ENCODE measurements at places on chromosomes 13 and 19. TPM values are rescaled to one million over a fixed set of nuclear protein-coding genes. Genes with fewer than 3 reads are reported as not detected.

DNA sequence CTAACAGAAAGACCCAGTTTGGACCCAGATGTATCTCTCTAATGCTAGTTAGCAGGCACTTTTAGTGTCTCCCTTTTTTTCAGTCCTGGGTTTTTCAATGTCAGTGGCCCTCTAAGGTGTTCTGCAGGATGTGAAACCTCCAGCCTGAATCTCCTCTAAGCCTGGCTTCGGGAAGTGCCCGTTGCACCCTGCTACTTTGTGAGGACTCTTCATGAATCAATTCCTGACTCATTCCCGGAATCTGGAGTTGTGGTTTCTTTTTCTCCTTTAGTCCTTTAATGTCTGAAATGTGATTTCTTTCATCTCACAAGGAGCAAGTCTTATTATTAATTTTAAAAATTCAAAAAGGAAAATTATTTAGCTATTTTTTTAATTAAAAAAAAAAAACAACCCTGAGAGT lies 116.0 kb downstream of the ZNF536 start:
- no peak for DNase-seq

GRCh38 chr13:24341439-24341838 lies 32.1 kb downstream of the C1QTNF9 start:
- DNase-seq, result no peak

- DNase-seq, result no peak
Measured at GRCh38 chr13:53821632-53822031, 793.0 kb downstream of the OLFM4 start.

DNA sequence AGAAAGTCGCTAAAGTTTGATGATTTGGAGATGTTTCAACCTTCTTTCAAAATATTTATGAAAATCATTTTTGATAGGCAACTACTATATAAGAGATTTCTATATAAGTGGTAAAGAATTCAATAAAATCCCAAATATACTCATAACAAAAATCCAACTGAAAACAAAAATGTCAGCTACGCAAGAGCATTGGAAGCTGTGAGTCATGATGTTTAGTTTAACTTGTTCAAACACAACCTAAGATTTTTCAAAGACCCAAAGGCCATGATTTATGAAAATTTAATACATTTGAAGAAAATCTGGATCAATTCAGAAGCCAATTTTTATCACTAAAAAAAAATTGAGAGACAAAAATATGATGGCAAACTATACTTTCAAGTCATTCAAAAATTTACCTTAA lies 226.6 kb downstream of the MZT1 start:
- DNase-seq, result no peak

DNA sequence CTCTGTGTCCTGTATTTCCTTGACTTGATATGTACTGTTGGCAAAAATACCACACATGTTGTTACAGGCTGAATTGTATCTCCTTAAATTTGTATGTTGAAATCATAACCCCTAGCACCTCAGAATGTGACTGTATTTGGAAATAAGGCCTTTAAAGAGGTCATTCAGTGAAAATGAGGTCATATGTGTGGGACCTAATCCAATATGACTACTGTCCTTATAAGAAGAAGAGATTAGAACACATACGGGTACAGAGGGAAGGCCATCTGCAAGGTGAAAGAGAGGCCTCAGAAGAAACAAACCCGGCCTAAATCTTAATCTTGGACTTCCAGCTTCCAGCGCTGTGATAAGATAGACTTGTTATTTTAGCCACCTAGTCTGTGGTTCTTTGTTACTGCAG lies 202.5 kb downstream of the NUFIP1 start:
- DNase-seq, result no peak

DNA sequence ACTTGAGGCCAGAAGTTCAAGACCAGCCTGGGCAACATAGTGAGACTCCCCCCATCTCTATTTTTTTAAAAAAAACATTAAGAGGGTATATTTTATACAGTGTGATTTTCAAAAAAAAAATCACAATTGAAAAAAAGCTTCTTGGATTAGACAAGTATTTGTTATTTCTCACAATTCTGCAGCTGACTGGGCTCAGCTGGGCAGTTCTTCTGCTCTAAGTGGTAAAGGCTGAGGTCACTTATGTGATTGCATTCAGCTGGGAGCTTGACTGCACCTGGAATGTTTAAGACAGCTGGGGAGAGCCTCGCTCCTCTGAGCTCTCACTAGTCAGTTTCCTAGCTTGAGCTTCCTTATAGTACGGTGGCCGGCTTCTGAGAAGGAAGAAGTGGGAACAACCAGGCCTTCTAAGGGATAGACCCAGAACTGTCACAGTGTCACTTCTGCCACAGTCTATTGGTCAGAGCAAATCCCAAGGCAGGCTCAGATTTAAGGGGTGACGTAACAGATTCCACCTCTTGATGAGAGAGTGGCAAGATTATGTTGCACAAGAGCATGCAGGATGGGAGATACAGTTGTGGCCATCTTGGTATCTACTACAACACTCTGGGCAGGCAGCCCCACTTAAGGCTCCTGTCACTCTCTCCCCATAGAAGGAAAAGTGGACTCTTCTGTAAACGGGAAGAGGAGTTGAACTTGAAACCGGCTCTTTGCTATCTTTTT lies 19.7 kb upstream of the IRGC start:
- DNase-seq, result no peak

DNA sequence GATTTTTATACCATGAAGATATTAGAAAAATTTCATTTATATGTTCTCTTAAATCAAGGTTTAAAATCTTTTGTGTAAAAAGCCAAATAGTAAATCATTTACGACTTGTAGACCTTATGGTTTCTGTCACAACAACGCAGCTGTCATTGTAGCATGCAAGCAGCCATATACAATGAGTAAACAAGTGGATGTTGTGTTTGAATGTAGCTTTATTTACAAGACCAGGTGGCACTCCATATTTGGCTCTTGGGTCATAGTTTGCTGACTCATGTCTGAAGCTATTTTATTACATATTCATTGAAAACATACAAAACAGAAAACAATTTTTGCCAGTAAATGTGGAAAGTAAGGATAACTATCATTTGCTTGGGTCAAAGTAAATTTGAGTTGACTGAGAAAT lies 930.8 kb downstream of the SLITRK5 start:
- DNase-seq, result no peak

GRCh38 chr13:21637296-21637695 lies 33.3 kb upstream of the MICU2 start:
- no peak for DNase-seq

GRCh38 chr13:112990783-112991182 lies 21.8 kb downstream of the MCF2L start:
- no peak for DNase-seq

GRCh38 chr13:84528408-84529070 lies 646.3 kb upstream of the SLITRK1 start:
- DNase-seq, result no peak

DNA sequence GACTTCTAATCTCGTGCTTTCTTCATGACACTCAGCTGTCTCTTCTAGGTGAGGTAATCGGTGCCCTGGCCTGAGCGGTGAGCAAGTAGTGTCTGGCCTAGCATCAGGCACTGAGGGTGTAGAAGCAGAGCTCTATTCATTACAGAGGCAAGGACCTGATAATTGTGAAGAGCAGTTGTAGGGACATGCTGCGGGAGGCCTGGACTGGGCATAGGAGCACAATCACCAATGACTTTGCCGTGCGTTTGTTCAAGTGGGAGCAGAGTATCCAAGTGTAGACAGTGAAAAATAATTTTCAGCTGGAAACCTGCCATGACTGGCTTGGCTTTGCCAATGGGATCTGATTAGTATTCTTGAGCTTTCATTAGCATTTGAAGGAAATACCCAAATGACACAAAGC lies 32.1 kb upstream of the DCLK1 start:
- DNase-seq, result no peak

DNA sequence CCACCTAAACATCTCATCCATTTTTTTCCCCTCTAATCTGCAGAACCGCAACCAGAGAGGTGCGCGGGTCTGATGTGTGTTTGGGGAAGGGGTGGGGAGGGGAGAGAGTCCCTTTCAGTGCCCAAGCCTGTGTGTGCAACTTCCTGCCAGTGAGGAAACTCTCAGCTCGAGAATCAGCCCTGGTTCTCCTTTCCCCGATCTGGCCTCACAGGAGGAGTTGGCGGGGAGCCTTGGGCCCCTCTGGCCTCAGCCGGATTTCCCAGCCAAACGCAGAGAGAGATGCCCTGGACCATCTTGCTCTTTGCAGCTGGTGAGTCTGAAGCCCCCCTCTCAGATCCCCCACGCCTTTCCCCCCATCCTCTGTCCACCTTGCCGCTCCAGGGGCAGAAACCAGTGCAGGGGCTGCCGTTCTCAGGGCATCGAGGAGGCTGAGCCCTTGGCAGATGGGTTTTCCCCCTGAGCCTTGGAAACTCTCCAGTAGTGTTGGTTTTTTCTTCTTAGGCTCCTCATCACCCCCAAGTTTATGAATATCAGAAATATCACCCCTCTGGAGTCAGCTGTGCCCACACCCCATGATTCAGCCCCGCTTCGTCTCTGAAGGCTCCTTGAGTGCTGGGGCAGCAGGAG lies at the start of gene C19orf38:
Gene C19orf38 (plus strand): TSS at position 186 of the 627 bp plus-strand sequence. CDS start 94 bp downstream, at position 280.
- DNase-seq, result no peak

DNA sequence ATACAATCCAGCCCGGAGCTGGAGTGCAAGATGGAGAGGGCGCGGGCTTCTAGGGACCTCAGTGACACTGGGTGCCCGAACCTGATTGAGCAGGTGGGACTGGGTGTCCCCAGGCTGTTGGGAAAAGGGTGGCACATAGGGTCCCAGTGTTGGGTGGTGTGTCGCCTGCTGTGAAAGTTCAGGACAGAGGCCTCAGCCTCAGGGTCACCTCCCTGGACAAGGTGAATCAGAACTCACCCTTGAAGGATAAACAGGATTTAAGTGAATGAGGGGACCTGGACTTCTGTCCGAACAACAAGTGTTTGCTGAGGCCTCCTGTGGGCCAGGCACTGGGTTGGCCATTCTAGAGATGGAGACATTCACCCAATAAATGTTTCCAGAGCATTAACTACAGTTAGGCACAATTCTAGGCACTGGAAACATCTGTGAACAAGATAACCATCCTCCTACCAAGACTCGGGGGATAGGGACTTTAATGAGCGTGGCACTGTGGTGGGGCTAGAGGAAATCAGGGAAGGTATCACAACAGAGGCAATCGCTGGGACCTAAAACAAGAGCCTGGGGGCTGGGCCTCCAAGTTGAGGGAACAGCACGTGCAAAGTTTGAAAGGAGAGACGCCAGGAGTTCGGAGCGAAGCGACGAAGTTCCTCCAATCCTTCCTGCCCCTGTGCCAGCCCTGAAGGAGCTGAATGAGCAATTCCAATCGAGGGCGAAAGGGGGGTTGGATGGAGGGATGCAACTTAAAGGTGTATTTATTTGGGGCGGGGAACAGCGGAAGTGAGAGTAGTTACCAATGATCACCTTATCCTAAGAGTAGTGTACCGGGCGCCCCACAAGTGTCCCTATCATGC lies 921 bp upstream of the POLD1 start:
- DNase-seq, result no peak

DNA sequence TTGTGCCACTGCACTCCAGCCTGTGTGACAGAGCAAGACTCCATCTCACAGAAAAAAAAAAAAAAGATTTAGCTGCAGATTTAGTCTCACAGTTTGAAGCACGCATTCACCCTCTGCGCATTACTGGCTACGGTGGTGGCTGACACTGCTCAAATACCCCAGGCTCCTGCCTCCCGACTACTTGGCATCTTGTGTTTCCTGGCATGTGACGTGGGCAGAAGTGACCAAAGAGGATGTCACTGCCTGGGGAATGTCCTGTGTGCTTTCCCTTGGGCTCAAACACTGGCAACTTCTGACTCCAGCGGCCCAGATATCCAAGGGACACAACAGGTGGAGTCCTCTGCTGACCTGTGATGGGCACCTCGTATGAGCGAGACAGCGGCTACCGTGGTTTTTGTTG lies 24.7 kb upstream of the EIF3G start:
- DNase-seq, result no peak

DNA sequence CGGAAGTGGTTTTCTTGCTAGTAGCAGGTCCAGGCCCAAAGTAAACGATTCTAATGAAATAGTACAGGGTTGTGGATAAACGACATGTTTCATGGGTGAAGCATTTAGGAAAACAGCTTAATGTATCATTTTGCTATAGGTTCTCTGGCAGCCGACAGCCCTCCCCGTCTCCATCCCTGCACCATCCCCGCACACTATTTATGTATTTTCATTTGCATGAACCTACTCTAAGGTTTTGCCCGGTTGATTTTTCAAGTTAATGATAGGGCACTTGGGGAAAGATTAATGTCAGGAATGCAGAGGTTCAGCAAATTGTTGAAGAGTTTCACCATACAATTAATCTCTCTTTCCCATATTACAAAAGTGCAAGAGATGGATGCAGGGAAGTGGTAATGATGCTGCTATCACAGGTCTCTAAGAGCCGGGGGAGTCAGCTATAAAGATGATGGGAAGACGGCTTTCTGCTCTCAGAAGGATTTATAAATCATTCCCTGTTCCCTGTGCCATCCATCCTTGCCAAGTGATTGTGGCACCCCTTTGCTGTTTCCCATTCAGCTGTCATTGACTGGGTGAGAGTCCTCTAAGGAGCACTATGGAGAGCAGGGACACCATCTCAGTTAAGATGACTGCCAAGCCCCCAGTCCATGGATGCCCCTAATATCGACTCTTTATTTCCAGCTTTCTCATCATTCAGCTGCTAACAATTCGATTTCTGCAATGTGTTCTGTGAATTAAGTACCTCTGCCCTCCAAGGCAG lies 186.3 kb downstream of the IRS2 start:
- DNase-seq, result no peak

DNA sequence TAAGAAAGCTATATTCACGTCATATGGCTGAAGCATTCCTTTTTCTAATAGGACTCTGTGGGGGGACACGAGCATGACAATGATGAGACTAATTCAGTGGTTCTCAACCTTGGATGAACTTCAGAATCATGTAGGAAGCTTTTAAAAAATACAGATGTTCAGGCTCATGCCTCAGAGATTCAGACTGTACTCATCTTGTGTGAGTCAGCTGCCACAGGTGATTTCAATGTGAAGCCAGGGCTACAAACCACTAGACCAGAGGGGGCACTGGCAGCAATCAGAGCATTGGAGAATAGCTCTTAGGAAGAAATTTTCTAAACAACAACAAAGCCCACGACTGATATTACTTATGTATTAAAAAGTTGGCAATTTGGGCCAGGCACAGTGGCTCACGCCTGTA lies 91.7 kb downstream of the SERP2 start:
- no peak for DNase-seq

DNA sequence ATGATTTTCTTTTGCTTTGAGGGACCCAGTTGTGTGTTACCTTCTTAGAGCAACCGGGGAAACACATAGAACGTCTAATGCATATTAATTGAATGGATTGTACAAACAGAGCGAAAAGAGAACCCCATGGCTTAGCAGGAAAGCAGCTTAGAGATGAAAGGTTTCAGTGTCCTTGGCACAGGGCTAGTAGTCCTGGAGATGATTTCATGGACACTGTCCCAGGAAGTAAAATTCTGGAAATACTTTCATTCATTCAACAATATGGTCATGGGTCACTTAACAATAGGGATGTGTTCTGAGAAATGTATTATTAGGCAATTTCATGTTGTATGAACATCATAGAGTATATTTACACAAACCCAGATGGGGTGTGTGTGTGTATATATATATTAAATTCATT lies 9.7 kb upstream of the FUT2 start:
- DNase-seq, result no peak

ZNF100 gene
- total RNA-seq, result 8.0 TPM

ZNF563 gene
- total RNA-seq, result 4.2 TPM

SCN1B gene
- 48.2 TPM for total RNA-seq

ZNF808 gene
- 32.6 TPM for total RNA-seq

C19orf73 gene
- 1.3 TPM for total RNA-seq

PTH2 gene
- total RNA-seq, result not detected

PCDH9 gene
- 10.0 TPM for total RNA-seq

CAMSAP3 gene
- 1.0 TPM for total RNA-seq

IFI30 gene
- 23.1 TPM for total RNA-seq

KLK10 gene
- not detected for total RNA-seq

Data from Right ventricle myocardium superior (tissue), 1 donor.